ENCODE measurements at places on chromosomes 1 and 21.
A peak's percentile ranks its signal among the peaks of the same experiment; 100 is the strongest.

DNA sequence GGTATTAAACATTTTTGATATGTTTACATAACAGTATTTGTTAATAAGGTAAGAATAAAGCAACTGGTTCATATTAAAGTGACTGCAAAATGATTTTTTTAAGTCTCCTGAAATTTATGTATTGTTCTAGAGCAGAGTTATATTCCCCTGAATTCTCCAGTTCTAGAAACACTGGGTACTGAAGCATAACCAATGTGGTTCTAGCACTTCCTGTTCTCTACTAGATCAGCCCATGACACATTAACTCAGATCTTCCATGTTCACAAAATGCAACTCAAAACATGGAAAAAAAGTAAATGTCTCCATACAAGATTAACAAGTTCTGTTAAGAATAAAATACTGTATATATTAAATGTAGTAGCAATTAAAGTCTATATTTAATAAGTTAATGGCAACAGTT, 3.9 kb downstream of the NEGR1 start:
- no peak for DNase-seq

DNA sequence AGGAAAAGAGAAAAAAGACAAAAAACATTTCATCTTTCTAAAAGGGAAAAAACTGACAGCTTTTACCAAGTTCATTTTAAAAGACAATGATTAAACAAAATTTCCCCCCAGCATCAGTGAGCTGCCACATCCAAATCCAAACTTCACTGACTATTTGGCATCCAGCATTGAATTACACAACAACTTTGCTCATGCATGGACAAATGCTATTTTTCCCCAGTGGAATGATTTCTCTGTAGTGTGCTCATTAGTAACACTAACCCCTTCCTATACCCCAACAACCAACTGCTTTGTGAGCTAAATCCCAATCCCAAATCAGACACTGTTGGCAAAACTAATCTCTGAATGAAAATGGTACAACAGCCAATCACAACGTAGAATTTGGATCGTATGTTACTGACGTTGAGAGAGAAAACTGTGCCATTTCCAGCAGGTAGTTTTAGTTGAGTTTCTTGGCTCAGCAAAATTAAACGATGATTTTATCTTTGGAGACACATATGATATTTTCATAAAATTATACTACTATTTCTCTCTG, 37.9 kb downstream of the PIK3R3 start:
- peak; percentile 15 for DNase-seq

- peak; percentile 74 for DNase-seq
Observed at GRCh38 chr1:217140041-217140901, 417.0 kb upstream of the ESRRG start.

DNA sequence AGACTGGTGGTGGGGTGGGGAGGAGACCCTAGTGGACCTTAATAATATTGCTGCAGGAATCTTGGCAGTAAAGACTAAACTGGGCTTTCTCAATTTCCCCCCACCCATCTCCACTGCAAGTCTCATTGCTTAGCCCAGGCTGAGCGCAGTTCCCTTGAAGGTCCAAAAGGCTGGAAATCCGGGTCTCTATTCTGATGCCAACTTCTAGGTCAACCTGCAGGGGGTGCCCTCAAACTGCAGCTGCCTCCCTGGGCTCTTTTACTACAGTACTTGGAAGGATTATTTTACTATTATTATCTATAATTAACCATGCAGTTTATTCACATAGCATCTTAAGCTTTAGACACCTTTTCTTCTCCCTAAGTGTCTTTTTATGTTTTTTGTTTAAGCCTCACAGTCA, 85.4 kb upstream of the WARS2 start:
- peak; percentile 5 for DNase-seq

DNA sequence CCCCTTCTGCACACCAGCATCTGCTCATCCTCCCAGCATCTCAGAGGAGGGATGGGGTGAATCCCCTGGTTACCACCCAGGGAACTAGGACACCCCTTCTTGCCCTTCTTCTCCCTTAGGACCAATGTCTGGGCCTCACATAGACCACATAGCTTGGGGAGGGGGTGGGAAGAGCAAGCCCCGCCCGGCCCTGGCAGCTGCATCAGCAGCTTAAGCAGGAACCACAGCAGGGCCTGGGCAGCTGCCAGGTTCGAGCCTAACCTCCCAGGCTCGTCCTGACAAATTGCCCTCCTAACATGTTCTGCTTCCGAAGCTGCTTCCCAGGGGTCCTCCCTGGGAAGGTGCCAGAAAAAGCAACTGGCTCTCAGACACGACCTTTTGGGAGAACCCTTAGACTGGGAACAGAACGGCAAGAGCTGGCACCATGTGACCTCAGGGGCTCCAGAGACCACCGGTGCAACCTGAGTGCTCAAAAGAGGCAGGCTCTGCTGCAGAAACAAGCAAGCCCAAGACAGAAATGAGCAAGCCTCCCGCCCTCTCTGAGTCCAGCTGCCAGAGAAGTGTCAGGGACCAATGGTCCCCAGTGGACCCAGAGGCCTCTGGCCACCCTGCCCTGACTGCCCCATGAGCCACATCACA, 18.4 kb upstream of the CLSTN1 start:
- DNase-seq: no peak

All from eye (tissue), 1 donor.